ENCODE measurements at places on chromosomes 3 and 15.

GRCh38 chr3:67655364-67656121, 1.1 kb upstream of the SUCLG2 start:
- peak; percentile 63 for DNase-seq

DNA sequence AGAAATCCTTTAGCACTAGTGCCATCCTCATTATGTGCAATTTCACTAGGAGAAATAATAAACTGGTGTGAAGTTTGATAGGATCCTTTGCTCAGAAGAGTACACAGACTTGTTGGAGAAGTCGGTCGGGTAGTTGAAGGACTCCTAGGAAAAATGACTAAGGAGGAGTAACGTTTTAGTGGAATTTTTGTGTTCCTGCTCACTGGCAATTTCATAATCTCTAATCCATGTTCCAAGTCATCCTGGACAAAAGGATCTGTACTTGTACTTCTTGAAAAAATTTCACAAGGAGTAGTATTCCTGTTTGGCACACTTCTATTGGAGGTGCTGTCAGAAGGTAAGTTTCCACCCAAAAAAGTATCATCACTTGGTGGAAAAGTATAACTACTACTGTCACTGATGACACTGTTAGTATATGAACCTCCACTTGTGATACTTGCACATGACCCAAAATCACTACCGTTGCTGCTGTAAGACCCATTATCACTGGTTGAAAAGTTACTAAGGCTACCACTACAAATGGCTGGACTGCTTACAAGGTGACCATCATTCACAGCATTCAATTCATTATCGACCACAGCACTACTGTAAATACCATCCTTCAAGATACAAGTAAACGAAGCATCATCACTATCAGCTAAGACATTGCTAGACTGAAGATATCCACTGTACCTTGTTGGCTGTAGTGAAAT, 77.4 kb downstream of the NEDD4 start:
- no peak for DNase-seq

DNA sequence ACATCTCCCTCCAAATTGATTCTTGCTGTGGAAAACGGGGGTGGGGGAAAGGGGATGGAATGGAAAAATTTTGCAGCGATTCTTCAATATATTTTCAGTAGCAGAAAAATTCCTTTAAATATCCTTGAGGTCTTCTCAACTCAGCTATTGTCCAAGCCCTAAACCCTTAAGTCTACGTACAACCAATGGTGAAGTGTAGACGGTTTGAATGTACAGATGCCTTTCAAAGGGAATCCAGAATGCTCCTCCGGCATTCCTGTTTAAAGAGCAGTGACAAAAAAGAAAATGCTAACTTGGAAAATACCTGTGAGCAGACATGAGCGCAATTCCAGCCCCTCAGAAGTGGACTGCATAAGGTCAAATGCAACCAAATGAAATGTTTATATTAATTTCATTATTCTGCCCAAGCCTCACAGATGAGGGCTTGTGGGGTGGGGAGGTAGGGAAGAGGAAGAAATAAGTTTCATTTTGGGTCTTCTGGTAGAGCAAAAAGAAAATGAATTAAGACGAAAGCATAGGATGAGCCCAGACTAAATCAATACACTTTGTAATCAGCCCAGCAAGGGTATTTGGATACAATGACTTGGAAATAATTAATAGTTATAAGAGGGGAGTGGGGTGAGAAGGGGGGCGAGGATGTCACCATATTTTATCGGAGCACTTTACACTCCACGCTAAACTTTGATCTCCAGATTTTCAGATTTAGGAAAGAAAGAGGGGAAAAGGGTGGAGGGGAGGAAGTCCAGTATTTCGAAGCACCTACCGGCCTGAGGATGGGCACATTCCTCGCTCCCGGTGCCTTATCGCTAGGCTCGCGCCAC, 2.7 kb downstream of the FOXP1 start:
- DNase-seq, result no peak

- no peak for DNase-seq
Measured at GRCh38 chr3:129699199-129699598, 92.7 kb upstream of the PLXND1 start.

DNA sequence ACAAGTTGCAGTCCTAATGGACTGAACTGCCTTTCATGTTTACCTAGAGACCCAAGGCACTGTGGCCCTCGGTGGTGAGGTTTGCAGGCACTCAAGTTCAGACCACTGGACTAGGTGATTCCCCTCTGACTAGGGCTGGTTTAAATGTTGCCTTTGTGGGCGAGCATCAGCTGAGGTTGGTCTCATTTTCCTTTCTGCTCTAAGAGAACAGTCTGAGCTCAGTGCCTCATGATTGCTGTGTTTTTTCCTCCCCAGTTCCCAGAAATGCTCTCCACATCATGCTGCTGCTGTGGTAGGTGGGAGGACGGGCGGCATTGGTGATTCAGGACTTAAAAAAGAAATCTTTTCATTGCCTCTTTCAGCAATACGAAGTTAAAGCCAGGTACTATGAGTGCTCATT, 237.2 kb downstream of the MBNL1 start:
- no peak for DNase-seq

DNA sequence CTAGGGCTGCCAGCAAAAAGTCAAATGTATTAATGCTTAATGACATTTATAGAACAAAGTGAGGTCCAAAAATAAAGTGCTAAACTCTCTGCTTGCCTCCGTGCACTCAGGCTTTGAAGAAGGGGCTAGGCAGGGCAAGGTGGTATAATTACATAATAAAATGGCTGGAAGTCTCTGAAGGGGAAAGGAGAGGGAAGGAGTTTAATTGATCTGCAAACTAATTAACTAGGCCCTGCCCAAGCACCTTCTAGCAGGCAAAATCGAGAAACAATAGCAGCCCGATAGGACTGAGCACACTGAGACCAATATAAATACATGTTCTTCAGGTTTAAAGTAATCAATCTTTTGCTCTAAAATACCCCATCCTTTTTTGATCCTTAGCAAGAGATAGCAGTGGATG, 13.0 kb downstream of the DIS3L start:
- no peak for DNase-seq

GRCh38 chr3:178458313-178459037, 77.8 kb upstream of the KCNMB2 start:
- DNase-seq, result no peak

GRCh38 chr3:15281817-15282216, 50.6 kb downstream of the SH3BP5 start:
- DNase-seq, result no peak

DNA sequence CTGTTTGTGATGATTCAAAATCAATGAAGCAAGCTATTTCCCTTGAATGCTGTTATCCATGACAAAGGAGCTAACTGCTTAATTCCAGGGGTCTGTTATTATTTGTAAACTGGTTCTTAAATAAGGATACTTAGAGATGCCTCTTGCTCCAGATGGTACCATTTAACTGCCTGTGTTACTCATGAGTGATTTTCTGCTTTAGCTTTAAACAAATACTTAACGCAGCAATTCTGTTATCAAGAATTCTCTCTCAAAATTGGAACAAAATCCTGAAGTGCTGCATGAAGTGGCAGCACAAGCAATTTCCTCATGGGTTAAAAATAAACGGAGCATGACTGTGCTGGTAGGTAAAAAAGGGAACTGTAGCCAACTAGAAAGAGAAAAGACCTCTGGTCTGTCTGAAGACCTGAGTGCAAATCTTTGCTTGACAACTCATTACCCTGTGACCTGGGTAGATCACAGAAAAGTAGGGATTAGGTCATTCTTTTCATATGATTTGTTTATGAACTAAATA, 62.5 kb upstream of the GBE1 start:
- DNase-seq, result no peak

DNA sequence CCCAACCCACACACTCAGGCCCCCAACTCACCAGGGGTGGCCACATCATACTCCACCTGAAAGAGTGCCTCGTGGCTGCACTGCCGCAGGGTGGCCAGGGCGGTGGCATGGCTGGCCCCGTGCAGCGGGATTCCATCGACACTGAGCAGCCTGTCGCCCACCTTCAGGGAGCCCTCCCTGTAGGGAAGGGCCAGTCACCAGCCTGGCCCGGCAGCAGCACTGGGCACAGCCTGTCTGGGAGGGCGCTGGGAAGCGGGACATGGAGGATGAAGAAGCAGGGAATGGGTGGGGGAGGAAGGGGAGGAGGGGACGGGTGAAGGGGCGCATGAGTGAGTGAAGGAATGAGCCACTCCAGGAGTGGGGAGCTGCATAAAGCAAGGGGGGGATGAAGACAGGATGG, 18.5 kb downstream of the GRIP2 start:
- peak; percentile 41 for DNase-seq

GRCh38 chr3:172177046-172177445, 137.7 kb downstream of the FNDC3B start:
- no peak for DNase-seq

DNA sequence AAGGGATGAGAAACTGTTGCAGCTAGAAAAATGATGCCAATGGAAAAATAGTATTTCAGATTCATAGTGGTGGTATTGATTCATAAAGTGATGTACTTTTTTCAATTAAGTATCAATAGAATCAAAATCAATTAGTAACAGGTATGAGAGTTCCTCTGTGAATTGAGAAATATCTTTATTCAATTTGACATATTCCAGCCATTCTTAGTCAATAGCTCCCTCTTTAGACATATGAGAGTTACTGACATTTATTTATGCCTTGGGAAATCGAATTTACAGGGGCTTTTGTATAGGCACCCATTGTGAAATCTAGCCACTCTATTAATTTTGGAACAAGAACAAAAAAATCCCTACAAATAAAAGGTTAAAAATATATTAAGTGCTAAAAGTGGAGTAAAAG, 386.9 kb upstream of the CNTN3 start:
- no peak for DNase-seq

DNA sequence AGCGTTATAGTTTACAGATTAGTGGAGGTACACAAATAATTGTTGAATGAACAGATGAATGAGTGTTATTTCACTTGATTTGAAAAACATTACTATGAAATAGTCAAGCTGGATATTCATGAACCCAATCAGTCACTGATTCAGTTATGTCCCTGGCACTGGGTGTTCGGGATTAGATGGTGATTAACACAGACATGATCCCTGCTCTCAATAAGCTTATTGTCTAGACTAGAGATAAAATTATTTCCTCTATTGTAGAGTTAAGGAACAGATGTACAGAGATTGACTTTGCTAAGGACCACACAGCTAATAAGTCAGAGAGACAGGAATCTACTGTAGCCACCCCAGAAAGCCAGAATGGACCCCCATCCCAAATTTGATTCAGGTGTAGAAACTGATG, 963 bp downstream of the GRAMD1C start:
- no peak for DNase-seq
